ENCODE measurements at places on chromosomes 11 and 22.

DNA sequence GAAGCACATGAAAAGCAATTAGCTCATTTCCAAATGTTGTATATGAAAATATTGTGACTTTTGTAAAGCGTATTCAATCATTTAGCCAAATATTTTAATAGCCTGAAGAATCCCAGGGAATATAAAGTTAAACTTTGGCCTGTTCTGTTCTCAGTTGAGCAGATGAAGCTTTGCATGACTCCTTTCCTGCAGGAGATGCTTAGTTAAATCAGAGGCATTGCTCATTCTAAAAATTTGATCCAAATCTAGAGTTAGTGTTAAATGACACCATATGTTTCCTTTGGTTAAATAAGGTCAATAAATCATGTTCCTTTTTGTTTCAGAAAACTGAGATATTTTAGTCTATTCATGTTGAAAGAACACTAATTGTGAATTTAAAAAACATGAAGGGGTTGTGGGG is 51.2 kb upstream of the BIRC3 start:
- DNase-seq = no peak

GRCh38 chr11:6354651-6355485 is 34.6 kb upstream of the CAVIN3 start:
- DNase-seq = no peak

DNA sequence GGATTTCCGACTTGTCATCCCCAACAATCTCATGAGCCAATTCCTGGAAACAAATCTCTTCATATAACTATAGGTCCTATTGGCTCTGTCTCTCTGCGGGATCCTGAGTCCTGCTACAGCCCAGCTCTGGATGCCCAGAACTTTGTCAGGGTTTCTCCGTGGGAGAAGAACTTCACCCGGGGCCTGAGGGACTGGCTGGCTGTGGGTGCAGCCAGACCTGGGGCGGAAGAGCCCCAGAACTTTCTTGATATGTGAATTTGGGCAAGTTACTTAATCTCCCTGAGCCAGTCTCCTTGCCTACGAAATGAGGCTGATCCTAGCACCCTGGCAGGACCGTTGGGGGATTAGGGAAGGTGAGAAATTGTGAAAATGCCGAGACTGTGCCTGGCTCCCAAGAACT is 6.6 kb upstream of the TRIM29 start:
- DNase-seq = no peak

DNA sequence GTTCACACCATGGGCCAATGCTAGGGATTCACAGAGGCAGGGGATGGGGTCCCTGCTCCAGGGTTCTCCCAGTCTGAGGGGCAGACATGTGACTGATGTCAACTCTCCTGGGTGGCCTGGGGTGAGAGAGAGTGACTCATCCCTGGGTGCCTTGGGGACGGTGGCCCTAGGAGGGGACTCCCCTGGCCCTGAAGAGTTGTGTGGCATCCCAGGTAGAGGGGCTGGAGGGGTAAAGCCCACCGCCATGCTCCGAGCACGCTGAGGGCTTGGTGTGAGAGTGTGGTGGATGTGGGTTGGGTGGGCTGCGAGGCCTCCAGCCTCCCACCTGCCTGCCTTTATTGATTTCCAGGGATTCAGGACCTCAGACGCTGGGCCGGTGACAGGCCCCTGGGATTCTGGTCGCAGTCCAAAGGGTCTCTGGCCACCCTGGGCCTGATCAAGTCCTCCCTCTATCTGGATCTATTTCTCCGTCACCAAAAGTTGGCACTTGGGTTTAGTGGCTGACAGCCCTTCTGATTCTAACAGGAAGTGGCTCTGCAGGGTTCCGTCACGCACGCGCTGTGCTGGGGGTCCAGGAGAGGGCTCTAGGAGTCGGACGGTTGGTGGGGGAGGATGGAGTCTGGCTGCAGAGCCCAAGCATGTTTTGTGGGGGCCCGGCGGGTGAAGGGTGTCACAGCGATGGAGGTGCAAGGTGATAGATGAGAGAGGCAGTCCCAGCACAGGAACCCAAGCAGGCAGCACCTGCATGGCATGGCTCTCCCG is 27.3 kb upstream of the WNT7B start:
- DNase-seq = no peak

DNA sequence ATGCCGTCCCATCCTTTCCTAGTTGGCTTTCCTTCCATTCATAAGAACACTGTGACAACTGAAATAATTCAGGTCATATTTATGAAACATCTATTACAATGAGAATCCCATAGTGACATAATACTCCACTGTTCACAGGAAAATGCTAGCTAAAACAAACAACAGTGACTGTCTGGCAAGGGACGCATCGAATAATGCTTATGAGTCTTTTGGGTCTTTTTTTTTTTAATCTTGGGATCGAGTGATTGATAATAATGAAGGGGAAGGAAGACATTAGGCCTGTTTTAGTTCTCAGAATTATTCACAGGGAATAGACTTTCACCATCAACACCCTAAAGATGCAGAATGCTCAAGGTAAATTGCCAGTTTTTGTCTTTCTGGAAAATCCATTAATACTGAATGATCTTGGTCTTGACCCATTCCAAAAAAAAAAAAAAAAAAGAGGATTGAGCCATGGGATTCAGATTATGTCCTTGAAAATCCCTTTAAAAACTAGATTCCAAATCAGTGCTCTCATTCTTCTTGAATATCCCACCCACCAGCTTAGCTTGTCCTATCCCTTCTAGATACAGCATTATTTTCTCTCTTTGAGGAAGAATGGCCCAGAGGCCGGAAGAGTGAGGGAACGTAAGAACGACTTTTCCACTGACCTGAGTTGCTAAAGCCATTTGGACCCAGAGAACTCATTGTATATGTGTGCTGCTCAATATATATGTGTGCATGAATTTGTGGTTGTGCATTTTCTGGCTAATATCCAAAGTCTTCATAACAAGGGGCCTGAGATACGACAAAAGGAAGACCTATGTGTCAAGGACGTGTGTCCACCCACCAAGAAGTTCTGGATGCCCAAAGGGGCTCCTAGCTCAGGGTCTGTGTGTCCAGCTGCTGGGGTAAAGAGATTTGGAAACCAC is 35.2 kb upstream of the CREB3L1 start:
- no peak for DNase-seq

DNA sequence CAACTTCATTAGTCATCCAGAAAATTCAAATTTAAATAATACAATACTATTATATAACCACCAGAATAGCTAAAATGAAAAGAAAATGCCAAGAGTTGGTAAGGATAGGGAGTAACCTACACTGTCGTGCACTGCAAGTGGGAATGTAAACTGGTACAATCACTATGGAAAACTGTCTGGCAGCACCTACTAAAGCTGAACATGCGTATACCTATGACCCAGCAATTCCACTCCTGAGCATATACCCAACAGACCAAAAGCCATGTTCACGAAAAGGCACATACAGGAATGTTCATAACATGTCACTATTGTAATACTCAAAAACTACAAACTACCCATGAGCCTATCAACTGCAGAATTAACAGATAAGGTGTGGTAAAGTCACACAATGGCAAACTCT is 32.7 kb downstream of the DENND5A start:
- DNase-seq = no peak

- no peak for DNase-seq
Observed at GRCh38 chr11:72771507-72771906, 19.3 kb upstream of the ARAP1 start.

- no peak for DNase-seq
Observed at GRCh38 chr11:109507331-109507730, 85.3 kb downstream of the C11orf87 start.

GRCh38 chr11:108414958-108415357 is 52.4 kb downstream of the C11orf65 start:
- no peak for DNase-seq

- DNase-seq = no peak
Observed at GRCh38 chr11:66194391-66194790, 74.0 kb upstream of the RAB1B start.

DNA sequence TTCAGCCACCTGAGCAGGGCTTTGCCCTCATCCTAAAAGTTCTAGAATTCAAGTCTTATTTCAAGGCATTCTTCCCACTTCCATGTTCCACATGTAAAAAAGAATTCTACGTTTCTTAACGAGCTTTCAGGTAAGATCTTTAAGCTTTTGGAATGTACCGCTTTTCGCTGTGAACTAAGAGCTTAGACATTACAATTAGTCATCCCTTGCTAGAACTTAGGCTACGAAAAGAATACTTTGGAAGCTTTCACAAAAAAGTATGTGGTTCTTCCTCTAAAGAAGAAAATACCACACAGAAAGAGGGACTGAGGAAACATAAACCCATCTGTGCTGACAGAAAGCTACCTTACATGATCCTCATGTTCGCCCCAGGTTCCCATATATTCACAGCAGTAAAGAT is 1.9 kb downstream of the NUMA1 start:
- no peak for DNase-seq

GRCh38 chr22:24948356-24949202 is 2.1 kb upstream of the LHFPL7 start:
- no peak for DNase-seq

GRCh38 chr11:108498816-108499408 is 728 bp upstream of the POGLUT3 start:
- DNase-seq = no peak

- DNase-seq = no peak
Observed at GRCh38 chr11:56911312-56911711, 77.4 kb upstream of the OR5AK2 start.

- no peak for DNase-seq
Observed at GRCh38 chr22:25143156-25144076, 56.2 kb upstream of the CRYBB3 start.
